ENCODE measurements at places on chromosomes 11 and 22.

DNA sequence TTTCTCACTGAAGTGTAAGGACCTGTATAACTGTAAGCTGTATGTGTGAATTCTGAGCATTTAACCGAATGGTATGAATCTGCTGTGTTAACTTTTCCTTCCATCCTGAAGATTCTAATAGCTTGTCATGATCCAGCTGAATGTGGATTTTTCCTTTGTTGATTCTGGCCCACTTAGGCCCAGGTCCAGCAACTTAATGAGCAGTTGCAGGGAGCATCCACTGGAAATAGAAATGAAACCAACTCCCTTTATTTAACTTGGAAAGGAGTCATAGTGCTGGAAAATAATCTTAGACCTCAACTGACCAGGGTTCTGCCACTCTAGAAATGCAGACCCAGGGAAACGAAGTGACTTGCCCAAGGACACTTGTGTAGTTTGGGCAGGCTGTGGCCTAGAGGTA, 142.3 kb upstream of the MTNR1B start:
- DNase-seq = no peak

DNA sequence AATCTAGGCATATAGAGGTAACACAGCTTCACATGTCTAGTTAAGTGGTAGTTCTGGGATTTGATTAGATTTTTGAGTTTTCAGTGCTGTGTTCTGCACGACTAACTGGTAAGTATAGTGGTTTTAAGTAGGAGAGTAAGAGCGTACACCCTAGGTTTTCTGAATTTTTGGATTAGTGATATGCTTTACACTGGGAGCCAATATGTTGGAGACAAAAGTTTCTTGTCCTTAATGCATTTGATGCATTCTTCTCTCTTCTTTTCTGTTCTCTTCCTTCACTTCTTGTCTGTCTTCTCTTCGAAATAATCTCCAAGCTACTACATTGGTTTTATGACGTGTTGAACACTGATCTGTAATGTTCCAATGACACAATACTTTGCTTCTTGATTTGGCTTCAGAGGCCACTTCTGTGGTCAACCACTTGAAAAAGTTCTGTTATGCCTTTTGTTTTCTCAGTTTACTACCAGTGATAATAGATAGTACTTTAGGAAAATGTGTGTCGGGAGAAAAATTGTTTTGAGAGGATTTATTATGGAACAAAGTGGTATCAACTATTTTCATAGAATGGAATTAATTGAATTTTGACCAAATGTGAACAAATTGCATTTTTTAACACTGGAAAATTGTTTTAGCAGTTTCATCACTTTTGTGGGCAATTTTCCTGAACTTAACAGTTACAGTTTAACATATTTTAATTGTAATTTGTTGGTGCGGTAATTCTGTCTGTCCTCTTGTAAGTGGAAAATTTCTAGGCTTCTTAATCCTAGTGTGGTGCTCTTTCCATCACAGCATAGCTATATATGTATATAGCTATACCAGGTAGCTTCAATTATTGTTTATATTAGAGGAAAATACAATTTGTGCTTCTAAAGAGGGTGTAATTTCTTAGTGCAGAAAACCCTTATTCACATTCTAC, 2.6 kb downstream of the PDE3B start:
- no peak for DNase-seq

GRCh38 chr11:12746593-12747097, 72.4 kb downstream of the TEAD1 start:
- DNase-seq = no peak

DNA sequence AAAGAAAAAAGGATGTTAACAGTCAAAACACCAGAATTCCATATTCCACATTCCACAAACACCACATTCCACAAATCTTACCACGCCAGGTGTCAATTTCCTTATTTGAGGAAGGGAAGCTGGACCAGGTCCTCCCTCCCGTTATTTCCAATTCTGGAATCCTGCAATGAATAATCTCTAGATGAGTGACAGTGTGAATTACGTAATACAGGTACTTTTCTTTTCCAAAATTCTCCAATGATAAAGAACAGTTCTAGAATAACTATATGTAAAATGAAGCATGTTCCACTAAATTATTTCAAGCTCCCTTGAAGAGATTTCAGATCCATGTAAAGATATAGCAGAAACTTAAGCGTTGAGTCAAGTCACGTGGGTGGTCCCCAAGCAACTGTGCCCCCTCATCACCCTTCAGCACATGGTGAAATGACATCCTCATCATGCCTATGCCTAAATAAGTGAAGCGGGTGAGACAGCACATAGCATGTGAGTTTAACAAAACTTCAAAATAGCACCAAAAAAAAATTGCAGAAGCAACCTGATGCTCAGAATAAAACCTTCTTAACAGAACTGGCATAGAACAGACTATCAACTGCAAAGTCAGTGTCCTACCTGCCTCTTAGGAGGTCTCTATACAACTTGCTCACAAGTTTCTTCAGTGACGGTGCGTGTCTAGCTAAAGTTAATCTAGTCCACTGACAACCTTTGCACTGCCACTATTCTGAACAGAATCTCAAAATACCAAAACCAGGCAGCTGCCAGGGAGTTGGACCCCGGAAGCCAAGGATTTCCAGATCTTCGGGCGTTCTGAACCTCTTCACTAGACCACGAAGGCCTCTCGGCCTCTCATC, 876 bp downstream of the NFRKB start:
- no peak for DNase-seq

DNA sequence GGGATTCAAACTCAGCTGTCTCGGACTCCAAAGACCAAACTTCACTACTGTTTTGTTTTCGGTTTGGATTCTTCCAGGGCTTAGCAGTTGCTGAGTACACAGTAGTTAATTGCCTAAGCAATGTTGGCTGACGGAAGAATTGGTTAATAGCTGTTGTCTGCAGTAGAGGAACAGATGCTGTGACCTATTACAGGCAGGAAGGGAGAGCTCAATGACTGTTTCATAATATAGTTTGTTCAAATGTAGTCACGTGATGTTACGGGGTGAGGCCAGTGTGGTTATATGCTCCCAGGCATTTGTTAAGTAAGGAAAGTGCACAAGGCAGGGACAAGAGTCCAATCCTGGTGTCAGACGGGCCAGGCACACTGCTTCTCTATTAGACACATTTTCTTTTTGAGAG, 222.6 kb upstream of the CCDC90B start:
- DNase-seq = no peak

- no peak for DNase-seq
Measured at GRCh38 chr22:43953988-43954785, 1.1 kb upstream of the SAMM50 start.

DNA sequence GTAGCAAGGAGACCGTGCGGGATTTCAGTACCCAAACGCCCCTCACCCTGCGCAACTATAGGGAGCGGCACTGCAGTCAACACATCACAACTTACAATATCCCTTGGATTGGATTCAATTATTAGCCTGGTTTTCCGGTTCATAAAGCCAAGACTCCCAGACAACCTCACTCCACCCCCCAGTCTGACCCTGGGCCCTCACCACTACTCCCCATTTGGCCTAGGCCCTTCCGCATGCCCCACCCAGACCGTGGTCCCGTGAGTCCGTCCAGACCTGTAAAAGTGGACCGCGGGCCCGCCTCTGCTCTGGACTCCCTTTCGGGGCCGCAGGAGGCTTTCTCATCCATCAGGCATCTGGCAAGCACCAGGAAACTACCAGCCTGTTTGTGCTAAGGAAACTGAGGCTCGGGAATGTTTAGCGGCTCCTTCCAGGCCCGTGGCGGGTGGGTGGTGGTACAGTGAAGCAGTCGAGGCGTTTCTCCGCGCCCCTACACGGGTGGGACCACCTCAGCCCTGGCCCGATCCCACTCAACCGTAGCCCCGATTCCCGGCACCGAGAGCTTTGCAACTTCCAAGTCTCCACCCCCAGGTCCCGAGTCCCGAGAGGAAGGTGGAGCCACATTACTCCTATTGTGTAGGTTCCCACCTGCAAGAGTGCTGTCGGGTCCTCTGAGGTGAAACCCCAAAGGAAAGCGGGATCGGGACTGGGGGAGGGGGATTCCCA, 679 bp upstream of the DPP3 start:
- DNase-seq = no peak

DNA sequence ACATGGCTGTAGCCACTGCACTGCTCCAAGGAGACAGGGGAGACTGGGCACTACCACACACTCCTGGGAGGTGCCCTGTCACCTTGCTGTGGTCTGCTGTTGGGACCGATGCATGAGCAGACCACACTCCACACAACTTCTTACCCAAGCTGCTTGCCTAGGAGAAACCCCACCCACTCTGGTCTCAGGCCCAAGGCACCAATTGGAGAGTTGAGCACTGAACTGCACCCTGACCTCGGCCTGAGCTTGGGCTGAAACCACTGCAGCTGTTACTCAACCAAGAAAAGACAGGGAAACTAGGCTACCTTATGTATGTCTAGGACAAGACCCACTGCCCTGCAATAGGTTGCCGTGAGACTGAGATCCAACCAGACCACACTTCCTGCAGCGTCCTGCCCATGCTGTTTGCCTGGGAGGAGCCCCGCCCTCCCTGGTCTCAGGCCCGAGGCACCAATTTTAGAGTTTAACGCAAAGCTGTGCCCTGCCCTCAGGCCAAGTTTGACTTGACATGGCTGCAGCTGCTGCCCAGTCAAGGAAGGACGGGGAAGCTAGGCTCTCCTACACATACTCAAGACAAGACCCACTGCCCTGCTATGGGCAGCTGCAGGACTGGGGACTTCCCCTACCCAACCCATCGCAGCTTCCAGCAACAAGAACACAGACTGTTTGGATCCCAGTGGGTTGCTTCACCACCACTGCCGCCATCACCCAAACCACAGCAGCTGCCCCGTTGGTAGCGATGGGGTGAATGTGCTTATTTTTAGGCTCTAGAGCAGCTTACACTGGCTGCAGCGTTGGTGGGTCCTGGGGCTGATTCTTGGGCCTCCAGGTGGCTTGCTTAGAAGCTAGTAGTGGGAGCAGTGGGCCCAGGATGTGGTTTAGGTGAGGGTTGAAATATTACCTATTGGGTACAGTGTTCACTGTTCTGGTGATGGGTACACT, 66.8 kb downstream of the BRD1 start:
- DNase-seq = no peak

GRCh38 chr11:46617972-46618314, 590 bp downstream of the ATG13 start:
- DNase-seq = no peak

DNA sequence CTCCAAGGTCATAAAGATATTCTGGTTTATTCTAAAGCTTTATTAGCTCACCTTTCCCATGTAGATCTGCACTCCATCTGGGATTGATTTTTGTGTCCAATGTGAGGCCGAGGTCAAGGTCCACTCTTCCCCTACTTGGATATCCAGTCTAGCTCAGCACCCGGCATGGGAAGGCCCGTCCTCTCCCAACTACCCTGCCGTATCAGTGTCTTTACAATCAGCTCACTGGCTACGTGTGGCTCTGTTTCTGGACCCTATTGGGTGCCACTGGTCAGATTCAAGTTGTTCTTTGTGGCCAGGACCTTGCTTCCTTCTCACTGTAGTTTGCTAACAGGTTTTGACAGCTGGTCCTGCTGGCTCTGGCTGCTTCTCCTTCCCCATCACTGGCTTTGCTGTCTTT, 30.9 kb downstream of the KCNQ1OT1 start:
- DNase-seq = no peak

GRCh38 chr11:93694109-93694508, 32.6 kb downstream of the CEP295 start:
- no peak for DNase-seq

DNA sequence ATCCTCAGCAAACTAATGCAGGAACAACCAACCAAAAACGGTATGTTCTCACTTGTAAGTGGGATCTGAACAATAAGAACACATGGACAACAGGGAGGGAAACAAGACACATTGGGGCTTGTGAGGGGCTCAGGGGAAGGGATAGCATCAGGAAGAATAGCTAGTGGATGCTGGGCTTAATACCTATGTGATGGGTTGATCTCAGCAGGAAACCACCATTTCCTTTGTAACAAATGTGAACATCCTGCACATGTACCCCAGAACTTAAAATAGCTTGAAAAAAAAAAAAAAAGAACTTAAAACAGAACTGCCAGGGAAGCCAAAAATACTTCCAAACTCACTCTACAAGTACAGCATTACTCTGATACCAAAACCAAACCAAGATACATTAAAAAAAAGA, 33.8 kb downstream of the CASP4 start:
- no peak for DNase-seq

DNA sequence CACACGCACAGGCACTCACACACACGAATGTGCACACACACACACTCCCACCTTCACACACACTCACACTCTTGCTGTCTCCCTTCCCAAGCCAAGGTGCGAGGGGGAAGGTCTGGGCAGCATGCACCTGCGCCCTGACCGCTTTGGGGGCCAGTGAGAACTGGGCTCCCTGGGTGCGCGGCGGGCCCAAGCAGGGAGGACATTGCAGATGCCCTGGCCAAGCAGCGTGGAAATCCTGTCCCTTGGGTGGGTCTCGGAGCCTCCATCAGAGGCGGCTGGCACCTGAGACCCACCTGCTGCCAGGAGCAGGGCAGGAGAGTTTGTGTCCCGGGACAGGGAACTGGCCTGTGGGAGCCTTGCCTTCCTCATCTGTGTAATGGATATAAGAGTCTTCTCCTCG, 3.3 kb downstream of the CD81 start:
- DNase-seq = no peak

GRCh38 chr11:108538022-108538424, 39.8 kb upstream of the POGLUT3 start:
- peak; percentile 11 for DNase-seq

- no peak for DNase-seq
Measured at GRCh38 chr22:19962909-19963806, 21.5 kb upstream of the TXNRD2 start.

DNA sequence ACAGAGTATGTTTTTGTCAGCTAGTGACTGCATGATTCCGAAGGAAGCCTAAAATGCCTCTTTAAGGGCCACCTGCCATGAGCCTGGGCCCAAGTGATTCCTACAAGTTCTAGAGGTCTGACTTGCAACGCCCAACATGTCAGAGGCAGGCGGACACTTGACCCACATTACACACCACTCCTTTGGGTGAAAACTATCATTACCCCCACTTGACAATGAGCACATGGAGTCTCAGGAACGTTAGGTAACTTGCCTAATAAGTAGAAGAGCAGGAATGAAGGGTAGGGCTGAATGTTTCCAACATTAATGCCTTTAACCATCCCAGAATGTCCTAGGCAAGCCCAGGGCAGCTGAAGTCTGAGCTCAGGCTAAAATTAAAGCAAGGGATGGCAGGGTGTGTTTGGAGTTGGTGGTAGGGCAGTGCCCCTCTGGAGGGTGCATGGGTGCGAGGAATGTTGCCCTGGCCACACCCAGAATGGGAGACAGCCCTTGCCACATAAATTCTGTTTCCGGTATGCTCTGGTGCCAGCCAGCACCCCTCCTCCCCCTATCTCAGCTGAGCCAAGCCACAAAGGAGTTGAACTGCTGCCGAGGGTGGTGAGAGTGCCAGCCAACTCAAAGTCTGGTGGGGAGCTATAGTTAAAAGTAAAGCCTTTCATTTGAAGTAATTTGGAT, 2.5 kb downstream of the PLAAT2 start:
- DNase-seq = no peak

- no peak for DNase-seq
Measured at GRCh38 chr11:122139595-122139866, 23.5 kb upstream of the BLID start.

Data from stimulated activated CD8-positive, alpha-beta memory T cell treated with anti-CD3 and anti-CD28 coated beads, Interleukin-15, amount 100 ng/mL, for 4 hours (primary cell).